ENCODE measurements at places on chromosomes 7 and 10.

DNA sequence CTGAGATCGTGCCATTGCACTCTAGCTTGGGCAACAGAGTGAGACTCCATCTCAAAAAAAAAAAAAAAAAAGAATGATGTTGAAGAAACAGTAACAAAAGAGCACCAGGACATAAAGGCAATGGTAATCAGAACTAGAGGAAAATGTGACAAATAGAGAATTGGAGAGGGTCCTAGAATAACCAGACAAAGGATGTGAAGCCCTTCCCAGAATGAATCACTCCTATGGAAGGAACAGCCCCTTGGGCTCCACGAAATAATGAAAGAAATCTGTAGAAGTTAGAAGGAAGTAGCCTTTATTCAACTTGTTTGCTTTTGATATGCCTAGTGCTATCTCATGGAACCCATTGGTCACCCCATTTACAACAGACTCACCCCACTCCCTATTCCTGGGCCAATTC, 169.2 kb downstream of the SUGCT start:
- H3K36me3 ChIP-seq, result no peaks in the 10 kb centered on the region
- no peaks in the 10 kb centered on the region for H3K4me1 ChIP-seq
- H3K27me3 ChIP-seq, result no peaks in the 10 kb centered on the region
- no peak for DNase-seq
- no peak overlapping the region for H3K4me3 ChIP-seq
- no peak overlapping the region for H3K27ac ChIP-seq

DNA sequence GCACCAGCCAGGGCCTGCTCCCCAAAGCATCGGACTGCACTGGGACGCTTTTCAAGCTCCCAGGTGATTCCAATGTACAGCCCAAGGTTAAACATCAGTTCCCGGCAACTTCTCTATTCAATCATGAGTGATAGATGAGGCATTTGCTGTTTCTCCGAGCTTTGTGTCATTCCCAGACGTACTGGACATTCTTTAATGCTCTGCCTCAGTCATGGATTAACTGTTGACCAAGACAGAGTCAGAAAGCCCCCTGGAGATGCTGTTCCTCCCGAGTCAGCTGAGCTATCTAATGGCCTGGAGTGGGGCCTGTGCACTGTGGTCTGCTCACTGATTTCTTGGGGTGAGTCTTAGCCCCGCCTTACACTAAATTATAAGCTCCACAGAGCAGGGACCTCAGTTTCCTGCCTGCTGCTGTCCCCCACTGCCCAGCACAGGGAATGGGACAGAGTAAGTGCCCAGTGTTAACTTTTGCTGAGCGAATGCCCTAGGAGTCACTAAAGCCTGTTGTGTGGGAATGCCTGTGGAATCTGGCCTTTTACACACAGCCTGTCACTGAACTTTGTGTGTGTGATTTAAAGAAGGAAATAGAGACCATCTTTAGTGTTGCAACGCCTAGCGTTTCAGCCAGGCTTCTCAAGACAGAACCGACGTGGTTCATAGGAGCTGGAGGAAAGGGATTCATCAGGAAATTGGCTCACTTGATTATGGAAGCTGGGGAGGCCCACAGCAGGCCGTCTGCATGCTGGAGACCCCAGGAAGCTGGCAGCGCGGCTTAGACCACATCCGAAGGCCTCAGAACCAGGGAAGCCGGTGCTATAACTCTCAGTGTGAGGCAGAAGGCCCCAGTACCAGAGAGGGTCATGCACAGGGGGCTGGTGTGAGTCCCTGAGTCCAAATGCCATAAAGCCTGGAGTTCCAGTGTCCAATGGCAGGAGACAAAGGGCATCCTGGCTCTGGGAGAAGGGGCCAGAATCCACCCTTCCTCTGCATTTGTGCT, 29.3 kb upstream of the RNF32 start:
- peaks cover 23% of the 10 kb centered on the region for H3K4me1 ChIP-seq
- peaks cover 14% of the 10 kb centered on the region for H3K36me3 ChIP-seq
- DNase-seq, result no peak
- no peak overlapping the region for H3K4me3 ChIP-seq
- no peak overlapping the region for H3K27ac ChIP-seq

GRCh38 chr10:34918776-34919315, 103.8 kb upstream of the PARD3 start:
- no peaks in the 10 kb centered on the region for H3K36me3 ChIP-seq
- no peak overlapping the region for H3K4me3 ChIP-seq
- no peaks in the 10 kb centered on the region for H3K27me3 ChIP-seq
- H3K4me1 ChIP-seq, result no peaks in the 10 kb centered on the region
- DNase-seq, result no peak

- H3K27me3 ChIP-seq, result peaks cover 65% of the 10 kb centered on the region
- H3K4me1 ChIP-seq, result peaks cover 3% of the 10 kb centered on the region
- H3K36me3 ChIP-seq, result no peaks in the 10 kb centered on the region
- DNase-seq, result no peak
Measured at GRCh38 chr7:148398844-148399365, 191.7 kb upstream of the C7orf33 start.

DNA sequence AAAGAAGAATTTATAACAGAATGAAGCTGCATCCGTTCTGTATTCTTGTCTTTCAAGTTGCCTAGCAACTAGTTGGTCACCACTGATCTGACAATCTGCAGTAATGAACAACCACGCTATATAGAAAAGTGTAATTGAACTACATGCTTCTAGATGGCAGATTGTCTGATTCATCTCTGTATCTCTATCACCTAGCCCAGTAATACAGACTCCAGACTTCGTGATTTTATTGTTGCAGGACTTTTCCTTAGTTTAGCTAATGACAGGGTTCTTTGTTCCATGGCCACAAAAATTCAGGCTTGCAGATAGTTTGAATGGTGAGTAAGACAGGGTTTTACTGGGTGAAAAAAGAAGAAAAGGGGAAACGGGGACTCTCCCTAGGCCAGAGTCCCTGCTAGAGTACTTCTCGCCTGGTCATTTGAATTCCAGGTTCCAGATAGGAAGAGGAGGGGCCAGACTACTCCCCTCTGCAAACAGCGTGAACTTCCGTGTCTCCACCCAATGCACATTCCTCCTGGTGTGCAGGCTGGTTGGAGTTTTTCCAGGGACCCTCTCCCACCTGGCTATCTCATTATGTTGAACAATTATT, 45.9 kb downstream of the COL1A2 start:
- H3K4me3 ChIP-seq, result no peak overlapping the region
- DNase-seq, result no peak
- peaks cover 31% of the 10 kb centered on the region for H3K27me3 ChIP-seq
- H3K4me1 ChIP-seq, result peaks cover 3% of the 10 kb centered on the region
- H3K36me3 ChIP-seq, result no peaks in the 10 kb centered on the region
- H3K27ac ChIP-seq, result no peak overlapping the region

DNA sequence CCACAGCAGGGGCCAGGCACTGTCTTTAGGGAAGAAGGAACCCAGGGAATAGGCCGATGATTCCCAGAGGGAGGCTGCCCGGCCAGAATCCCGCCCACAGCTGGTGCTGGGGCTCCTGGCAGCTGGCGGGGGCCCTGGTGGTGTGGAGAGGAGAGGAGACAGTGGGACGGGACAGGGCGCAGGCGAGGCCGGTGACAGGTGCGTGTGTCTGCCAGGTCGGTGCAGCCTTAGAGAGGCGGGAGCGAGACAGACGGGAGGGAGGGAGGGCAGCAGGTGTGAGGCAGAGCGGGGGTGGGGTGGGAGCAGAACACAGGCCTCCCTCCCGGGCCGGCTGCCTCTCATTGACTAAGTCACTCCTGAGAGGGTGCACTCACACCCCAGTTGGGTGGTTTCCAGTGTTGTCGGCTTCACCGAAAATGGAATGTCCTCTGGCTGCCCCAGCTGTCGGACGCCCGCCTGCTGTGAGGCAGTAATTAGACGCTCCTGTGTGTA, 55.2 kb downstream of the ELFN1 start:
- peaks cover 16% of the 10 kb centered on the region for H3K27me3 ChIP-seq
- no peak for DNase-seq
- H3K27ac ChIP-seq, result no peak overlapping the region
- no peak overlapping the region for H3K4me3 ChIP-seq

- H3K27me3 ChIP-seq, result peaks cover 76% of the 10 kb centered on the region
- peaks cover 5% of the 10 kb centered on the region for H3K4me1 ChIP-seq
- no peaks in the 10 kb centered on the region for H3K36me3 ChIP-seq
- no peak for DNase-seq
- no peak overlapping the region for H3K27ac ChIP-seq
- H3K4me3 ChIP-seq, result no peak overlapping the region
Measured at GRCh38 chr7:98836811-98837629, 32.8 kb downstream of the TMEM130 start.

All from effector memory CD8-positive, alpha-beta T cell (primary cell).